ENCODE measurements at places on chromosomes 6 and 20. TPM values are rescaled to one million over a fixed set of nuclear protein-coding genes. Genes with fewer than 3 reads are reported as not detected.

- DNase-seq = no peak
Measured at GRCh38 chr6:157770946-157771345, 52.1 kb upstream of the SNX9 start.

HAO1 gene
- not detected for total RNA-seq

TAF8 gene
- 27.8 TPM for total RNA-seq

RAET1L gene
- not detected for total RNA-seq

GRCh38 chr6:149963462-149964307, at the start of gene ULBP1:
TSS of gene ULBP1 (plus strand) at chr6:149963943. CDS start at chr6:149964050, 107 bp downstream.
- peak; percentile 83 for DNase-seq
